ENCODE measurements at places on chromosomes 2 and 18. TPM values are rescaled to one million over a fixed set of nuclear protein-coding genes. Genes with fewer than 3 reads are reported as not detected.

ABCB11 gene
- total RNA-seq = 0.01 TPM

TCF7L1 gene
- total RNA-seq = 11.5 TPM

OTX1 gene
- total RNA-seq = 4.6 TPM

CYP26B1 gene
- 13.4 TPM for total RNA-seq

ANKRD30B gene
- total RNA-seq = not detected

MEP1B gene
- total RNA-seq = 0.04 TPM

C2orf66 gene
- total RNA-seq = 0.08 TPM

MROH2A gene
- 0.23 TPM for total RNA-seq

IL1B gene
- total RNA-seq = 0.07 TPM

NOSTRIN gene
- 1.2 TPM for total RNA-seq

ANKRD23 gene
- 1.8 TPM for total RNA-seq

GRHL1 gene
- total RNA-seq = 1.2 TPM

RESP18 gene
- not detected for total RNA-seq

SPP2 gene
- total RNA-seq = not detected

SMYD5 gene
- 56.8 TPM for total RNA-seq

IL1RL1 gene
- total RNA-seq = 1.2 TPM

RNF125 gene
- total RNA-seq = 0.26 TPM

DCAF17 gene
- total RNA-seq = 7.7 TPM

CD8B2 gene
- total RNA-seq = not detected

EEF1B2 gene
- total RNA-seq = 1,254 TPM

DNER gene
- total RNA-seq = 11.8 TPM

SCYGR4 gene
- not detected for total RNA-seq

REG3G gene
- total RNA-seq = not detected

POTEI gene
- total RNA-seq = 0.01 TPM

UGT1A3 gene
- total RNA-seq = 0.09 TPM

RIT2 gene
- total RNA-seq = not detected

CD207 gene
- not detected for total RNA-seq

GPR148 gene
- not detected for total RNA-seq

VWC2L gene
- not detected for total RNA-seq

FAM124B gene
- not detected for total RNA-seq

CBLN2 gene
- total RNA-seq = 0.05 TPM

LRATD1 gene
- 0.17 TPM for total RNA-seq

VAMP8 gene
- total RNA-seq = 14.8 TPM

TXNDC2 gene
- total RNA-seq = 0.06 TPM

CCDC148 gene
- total RNA-seq = 0.62 TPM

BCS1L gene
- 44.1 TPM for total RNA-seq

MBD5 gene
- 5.9 TPM for total RNA-seq

SATB2 gene
- 2.7 TPM for total RNA-seq

ITPRID2 gene
- total RNA-seq = 51.2 TPM

IGFBP2 gene
- 94.5 TPM for total RNA-seq

Data from A549 treated with AZD2906 at 1 μM for 4 hours (cell line).